ENCODE measurements at places on chromosomes 6 and 20. TPM values are rescaled to one million over a fixed set of nuclear protein-coding genes. Genes with fewer than 3 reads are reported as not detected.

The PPP2R5D gene
- 47.7 TPM for total RNA-seq

DNA sequence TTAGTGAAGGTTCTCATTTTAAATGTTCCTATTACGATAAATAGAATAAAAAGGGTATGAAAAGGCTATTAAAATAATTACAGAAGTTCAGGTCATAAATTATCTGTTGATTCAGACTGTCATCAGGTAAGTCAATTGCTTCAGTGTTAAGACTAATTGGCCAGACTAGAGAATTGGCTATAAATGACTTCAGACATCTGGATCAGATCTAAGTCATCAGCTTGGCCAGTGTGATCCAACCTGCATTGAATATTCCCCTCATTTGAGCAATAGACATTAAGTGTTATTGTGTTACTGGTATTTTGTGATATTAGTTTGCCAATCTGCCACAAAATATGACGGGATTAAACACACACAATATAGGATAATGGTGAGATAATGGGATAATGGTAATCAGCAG lies 377.6 kb upstream of the CITED2 start:
- DNase-seq, result no peak
- no peaks in the 10 kb centered on the region for H3K36me3 ChIP-seq
- H3K4me1 ChIP-seq, result peaks cover 8% of the 10 kb centered on the region
- no peak overlapping the region for H3K27ac ChIP-seq

The ADGRG6 gene
- 59.9 TPM for total RNA-seq

The MAK gene
- total RNA-seq, result not detected

- no peaks in the 10 kb centered on the region for H3K27me3 ChIP-seq
- no peak overlapping the region for H3K4me3 ChIP-seq
- no peaks in the 10 kb centered on the region for H3K36me3 ChIP-seq
- no peaks in the 10 kb centered on the region for H3K4me1 ChIP-seq
- no peak overlapping the region for H3K27ac ChIP-seq
Observed at GRCh38 chr6:137769797-137770362, 97.2 kb upstream of the TNFAIP3 start.

- no peak for DNase-seq
- H3K4me3 ChIP-seq, result no peak overlapping the region
- no peak overlapping the region for H3K27ac ChIP-seq
- H3K36me3 ChIP-seq, result no peaks in the 10 kb centered on the region
- no peaks in the 10 kb centered on the region for H3K4me1 ChIP-seq
Observed at GRCh38 chr6:208938-209337, 83.3 kb upstream of the DUSP22 start.

- peak overlapping the region; percentile 69 for H3K27ac ChIP-seq
- no peak for DNase-seq
- H3K27me3 ChIP-seq, result no peaks in the 10 kb centered on the region
- no peaks in the 10 kb centered on the region for H3K36me3 ChIP-seq
- H3K4me3 ChIP-seq, result no peak overlapping the region
Observed at GRCh38 chr6:142855893-142856623, 88.9 kb downstream of the HIVEP2 start.

DNA sequence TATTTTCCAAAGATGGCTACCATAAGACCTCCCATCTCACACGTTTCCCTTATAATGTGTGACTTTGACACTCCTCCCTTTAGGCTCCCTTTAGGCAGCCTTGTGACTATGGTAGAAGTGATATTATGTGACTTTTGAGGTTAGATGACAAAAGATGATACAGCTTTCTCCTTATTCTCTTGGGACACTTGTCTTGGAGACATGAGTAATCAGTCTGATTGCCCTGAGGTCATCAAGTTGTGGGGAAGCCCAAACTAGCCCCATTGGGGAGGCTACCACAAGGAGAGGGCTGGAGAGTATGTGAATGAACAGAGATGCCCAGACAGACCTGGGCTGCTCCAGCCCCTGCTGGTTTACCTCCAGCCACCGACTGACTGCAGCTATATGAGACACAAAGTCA lies 10.6 kb upstream of the DLK2 start:
- H3K36me3 ChIP-seq, result no peaks in the 10 kb centered on the region
- no peaks in the 10 kb centered on the region for H3K4me1 ChIP-seq
- H3K4me3 ChIP-seq, result no peak overlapping the region
- no peak overlapping the region for H3K27ac ChIP-seq

The RAMACL gene
- total RNA-seq, result 8.2 TPM

GRCh38 chr20:60288945-60289344 lies 330.7 kb downstream of the CDH26 start:
- H3K27ac ChIP-seq, result no peak overlapping the region
- H3K4me1 ChIP-seq, result no peaks in the 10 kb centered on the region
- no peak for DNase-seq
- no peak overlapping the region for H3K4me3 ChIP-seq
- no peaks in the 10 kb centered on the region for H3K36me3 ChIP-seq

GRCh38 chr20:41654292-41654691 lies 36.1 kb upstream of the CHD6 start:
- H3K4me3 ChIP-seq, result no peak overlapping the region
- no peaks in the 10 kb centered on the region for H3K36me3 ChIP-seq
- no peak for DNase-seq

GRCh38 chr6:36621371-36621855 lies 27.3 kb downstream of the SRSF3 start:
- H3K36me3 ChIP-seq, result peaks cover 4% of the 10 kb centered on the region
- H3K27ac ChIP-seq, result no peak overlapping the region
- no peaks in the 10 kb centered on the region for H3K4me1 ChIP-seq

DNA sequence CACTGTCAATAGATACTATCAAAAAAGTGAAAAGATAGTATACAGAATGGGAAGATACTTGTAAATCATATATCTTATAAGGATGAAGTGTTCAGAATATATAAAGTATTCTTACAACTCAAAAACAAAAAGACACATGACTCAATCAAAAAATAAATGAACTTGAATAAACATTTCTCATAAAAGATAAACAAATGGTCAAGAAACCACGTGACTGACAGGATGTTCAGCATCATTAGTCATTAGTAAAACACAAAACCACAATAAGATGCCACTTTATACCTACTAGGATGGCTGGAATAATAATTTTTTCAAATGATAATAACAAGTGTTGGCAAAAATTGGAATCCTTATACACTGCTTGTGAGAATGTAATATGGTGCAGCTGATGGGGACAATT lies 729.1 kb upstream of the HS3ST5 start:
- H3K27ac ChIP-seq, result no peak overlapping the region
- no peaks in the 10 kb centered on the region for H3K27me3 ChIP-seq
- H3K36me3 ChIP-seq, result no peaks in the 10 kb centered on the region
- DNase-seq, result no peak
- H3K4me1 ChIP-seq, result no peaks in the 10 kb centered on the region
- no peak overlapping the region for H3K4me3 ChIP-seq

GRCh38 chr6:21496196-21496595 lies 97.4 kb upstream of the SOX4 start:
- no peaks in the 10 kb centered on the region for H3K27me3 ChIP-seq
- no peak for DNase-seq
- peaks cover 5% of the 10 kb centered on the region for H3K4me1 ChIP-seq
- H3K4me3 ChIP-seq, result no peak overlapping the region
- no peak overlapping the region for H3K27ac ChIP-seq

The SLC17A3 gene
- total RNA-seq, result not detected

GRCh38 chr6:162372106-162372505 lies 355.5 kb downstream of the PRKN start:
- no peaks in the 10 kb centered on the region for H3K27me3 ChIP-seq
- no peak for DNase-seq
- peaks cover under 1% of the 10 kb centered on the region for H3K4me1 ChIP-seq

DNA sequence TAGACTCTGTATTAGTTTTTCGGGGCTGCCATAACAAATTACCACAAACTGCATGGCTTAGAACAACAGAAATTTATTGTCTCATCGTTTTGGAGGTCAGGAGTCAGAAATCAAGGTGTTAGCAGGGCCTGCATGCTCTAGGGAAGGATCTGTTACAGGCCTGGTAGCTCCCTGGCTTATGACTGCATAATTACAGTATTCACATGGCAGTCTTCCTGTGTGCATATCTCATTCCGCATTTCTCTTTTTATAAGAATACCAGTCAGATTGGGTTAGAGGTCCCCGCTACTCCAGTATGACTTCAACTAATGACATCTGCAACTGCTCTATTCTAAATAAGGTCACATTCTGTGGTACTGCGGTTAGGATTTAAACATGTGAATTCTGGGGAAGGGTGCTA lies 59.3 kb upstream of the SLC2A12 start:
- H3K36me3 ChIP-seq, result no peaks in the 10 kb centered on the region
- H3K27ac ChIP-seq, result no peak overlapping the region
- DNase-seq, result no peak
- no peaks in the 10 kb centered on the region for H3K27me3 ChIP-seq
- H3K4me1 ChIP-seq, result no peaks in the 10 kb centered on the region

DNA sequence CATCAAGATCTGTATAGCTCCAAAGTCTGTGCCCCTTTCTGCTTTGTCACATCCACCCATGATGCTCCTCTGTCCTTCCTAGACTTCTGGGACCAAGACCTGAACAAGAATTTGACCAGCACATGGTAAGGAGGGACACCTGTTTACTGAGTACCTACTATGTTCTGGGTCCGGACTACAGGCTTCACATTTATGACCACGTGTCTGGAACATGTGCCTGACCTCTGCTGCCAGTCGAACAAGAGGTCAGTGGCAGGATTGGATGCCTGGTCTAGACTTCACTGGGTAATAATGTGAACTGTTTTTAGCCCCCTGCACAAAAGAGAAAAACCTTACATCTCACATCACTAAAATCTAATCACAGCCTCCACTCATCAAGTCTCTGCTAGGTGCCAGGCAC lies 7.3 kb upstream of the PDYN start:
- H3K4me3 ChIP-seq, result no peak overlapping the region
- no peaks in the 10 kb centered on the region for H3K27me3 ChIP-seq
- H3K4me1 ChIP-seq, result no peaks in the 10 kb centered on the region
- H3K27ac ChIP-seq, result no peak overlapping the region

DNA sequence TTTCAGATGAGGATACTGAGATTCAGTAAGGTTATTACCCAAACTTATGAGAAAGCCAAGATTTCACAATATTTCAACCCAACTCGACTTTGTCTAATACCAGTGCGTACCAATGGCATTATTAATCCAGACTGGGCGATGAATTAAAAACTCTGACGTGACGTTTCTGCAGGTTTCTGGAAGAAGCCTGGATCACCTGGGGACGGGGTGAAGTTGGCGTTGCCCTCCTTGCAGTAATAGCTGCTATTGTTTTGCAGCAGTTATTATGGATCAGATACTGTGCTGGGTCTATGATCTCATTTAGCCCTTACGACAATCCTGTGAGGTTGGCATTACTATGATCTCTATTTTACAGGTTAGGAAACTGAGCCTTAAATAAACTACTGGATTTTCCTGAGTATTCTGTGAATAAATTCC lies 569 bp upstream of the CDC5L start:
- H3K27ac ChIP-seq, result peak overlapping the region; percentile 96
- H3K4me1 ChIP-seq, result no peaks in the 10 kb centered on the region
- H3K4me3 ChIP-seq, result peak overlapping the region; percentile 97
- DNase-seq, result peak; percentile 23
- H3K27me3 ChIP-seq, result no peaks in the 10 kb centered on the region

DNA sequence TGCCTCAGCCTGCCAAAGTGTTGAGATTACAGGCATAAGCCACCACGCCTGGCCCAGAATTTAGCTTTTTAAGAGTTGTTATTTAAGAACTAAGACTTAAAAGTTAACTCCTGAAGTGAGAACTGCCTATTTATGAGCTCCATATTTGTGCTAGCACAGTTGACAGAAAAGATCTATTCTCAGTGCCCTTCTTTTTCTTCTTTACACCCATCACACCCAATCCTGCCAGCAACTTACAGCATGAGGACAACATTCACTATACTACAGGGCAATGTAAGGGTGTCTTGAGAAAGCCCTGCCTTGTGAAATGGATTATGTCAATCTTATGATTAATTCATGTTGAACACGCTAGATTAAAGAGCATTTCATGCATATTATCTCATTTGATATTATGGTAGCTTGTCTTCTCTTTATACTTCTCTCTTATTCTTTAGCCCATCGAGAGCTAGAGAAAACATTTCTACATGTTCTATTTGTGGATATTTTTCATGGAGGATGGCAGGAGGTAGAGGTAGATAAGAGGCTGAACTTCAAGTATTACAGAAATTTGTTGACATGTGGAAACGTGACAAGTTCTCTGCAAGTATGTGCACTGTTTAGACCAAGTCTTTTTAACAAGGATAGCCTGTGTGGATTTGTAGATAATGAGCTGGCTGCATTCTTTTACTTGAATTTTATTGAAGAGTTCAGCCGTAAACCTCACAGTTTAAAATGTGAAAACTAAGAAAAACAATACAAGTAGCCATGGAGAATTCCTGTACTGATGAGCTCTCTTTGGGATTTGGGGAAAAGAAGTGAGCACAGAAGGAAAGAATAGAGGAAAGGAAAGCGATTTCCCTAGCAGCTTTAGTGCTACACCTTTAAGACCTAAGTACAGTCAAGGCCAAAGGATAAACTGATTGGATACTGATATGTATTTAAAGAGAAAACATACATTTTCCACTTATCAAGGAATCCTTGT lies 212.2 kb downstream of the ARHGAP18 start:
- peaks cover 24% of the 10 kb centered on the region for H3K4me1 ChIP-seq
- no peak for DNase-seq

The GSTA2 gene
- not detected for total RNA-seq

The TMEM239 gene
- not detected for total RNA-seq

DNA sequence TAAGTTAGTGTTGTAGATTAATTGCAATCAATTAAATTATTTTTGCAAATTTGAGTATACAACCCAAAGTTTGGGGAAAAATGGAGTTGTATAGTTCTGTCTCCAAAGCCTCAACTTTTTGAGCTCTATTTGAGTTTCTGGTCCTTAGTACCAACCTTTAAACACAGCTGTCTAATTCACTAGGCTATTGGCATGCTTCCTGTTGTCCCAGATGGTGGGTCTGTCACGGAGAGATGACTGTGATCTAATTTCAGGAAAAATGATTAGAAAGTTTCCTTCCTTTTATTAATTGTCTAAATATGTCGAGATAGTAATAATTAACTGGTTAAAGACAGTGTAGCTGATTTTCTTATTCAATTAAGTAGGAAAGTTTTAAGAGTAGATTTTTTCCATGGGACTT lies 109.6 kb downstream of the SCAF8 start:
- no peak overlapping the region for H3K4me3 ChIP-seq
- no peaks in the 10 kb centered on the region for H3K36me3 ChIP-seq
- no peak for DNase-seq
- H3K4me1 ChIP-seq, result no peaks in the 10 kb centered on the region

DNA sequence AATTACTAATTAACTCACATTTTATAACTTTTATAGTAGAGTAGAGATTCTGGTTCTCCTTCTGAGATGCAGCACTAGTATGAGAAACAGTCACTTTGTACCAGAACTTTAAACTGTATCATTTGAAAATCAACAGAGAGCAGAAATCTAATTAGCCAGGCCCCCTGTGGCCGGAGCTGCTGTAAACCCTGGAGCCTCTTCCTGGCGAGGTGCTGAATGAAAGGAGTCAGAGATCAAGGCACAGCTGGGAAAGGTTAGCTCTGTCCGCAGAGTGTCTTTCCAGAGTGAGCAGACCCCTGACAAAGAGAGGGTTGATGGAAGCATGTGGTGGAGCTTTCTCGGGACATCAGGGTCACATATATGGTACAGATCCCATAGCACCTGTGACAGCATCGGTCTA lies 703.8 kb downstream of the RFPL4B start:
- no peak overlapping the region for H3K27ac ChIP-seq
- H3K4me1 ChIP-seq, result peaks cover 32% of the 10 kb centered on the region
- H3K4me3 ChIP-seq, result no peak overlapping the region
- no peaks in the 10 kb centered on the region for H3K36me3 ChIP-seq

The OR2B6 gene
- not detected for total RNA-seq

GRCh38 chr6:45388328-45388727 lies 10.6 kb upstream of the SUPT3H start:
- H3K27ac ChIP-seq, result no peak overlapping the region
- DNase-seq, result no peak
- no peaks in the 10 kb centered on the region for H3K27me3 ChIP-seq
- H3K36me3 ChIP-seq, result no peaks in the 10 kb centered on the region
- no peak overlapping the region for H3K4me3 ChIP-seq
